ENCODE measurements at places on chromosomes 5 and 9.
A peak's percentile ranks its signal among the peaks of the same experiment; 100 is the strongest.

- DNase-seq, result no peak
Measured at GRCh38 chr5:172648013-172648381, 6.9 kb downstream of the NEURL1B start.

GRCh38 chr9:105187781-105188180 is 56.7 kb upstream of the SLC44A1 start:
- DNase-seq, result peak; percentile 61

DNA sequence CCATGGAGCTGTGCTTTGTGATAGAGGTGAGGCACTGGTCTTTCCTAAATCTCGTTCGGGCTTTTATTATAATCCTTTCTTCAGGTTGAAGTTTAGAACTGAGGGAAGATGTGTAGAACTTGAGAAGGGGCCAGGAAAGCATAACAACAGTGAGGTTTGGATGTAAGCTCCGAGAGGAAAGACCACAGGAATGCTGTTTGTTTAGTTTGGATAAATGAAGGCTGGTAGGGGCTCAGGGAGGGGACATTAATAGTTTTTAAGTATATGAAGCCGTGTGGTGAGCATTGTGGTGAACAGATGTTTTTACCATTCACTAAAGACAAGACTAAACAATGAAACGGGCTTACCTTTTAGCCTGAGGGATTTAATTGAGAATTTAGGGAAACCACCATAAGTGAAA is 130.8 kb downstream of the ARHGAP26 start:
- DNase-seq, result no peak

GRCh38 chr5:177404641-177405179 is 4.2 kb upstream of the PFN3 start:
- DNase-seq, result no peak

DNA sequence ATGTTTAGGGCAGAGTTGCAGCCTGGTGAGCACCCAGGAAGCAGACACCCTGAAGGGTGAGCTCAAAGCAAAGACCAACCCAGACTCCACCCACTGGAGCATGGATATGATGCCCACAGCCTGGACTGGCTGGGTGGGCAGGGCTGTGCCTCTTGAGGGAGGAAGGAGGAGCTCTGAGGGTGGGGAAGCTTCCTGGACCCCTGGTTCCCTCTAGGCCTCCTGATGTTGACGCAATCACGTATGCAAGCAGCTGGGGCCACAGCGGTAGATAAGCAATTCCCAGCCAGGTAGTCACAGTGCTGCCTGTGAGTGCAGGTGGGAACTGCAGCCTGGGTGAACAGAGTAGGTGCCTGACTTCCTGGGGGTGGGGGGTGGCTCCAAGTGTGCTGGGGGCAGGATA is 271.5 kb downstream of the CDK5RAP2 start:
- no peak for DNase-seq
